ENCODE measurements at places on chromosomes 4 and X. TPM values are rescaled to one million over a fixed set of nuclear protein-coding genes. Genes with fewer than 3 reads are reported as not detected.

The SPANXN4 gene
- polyA plus RNA-seq: not detected

The RPS6KA6 gene
- 0.53 TPM for polyA plus RNA-seq

The RENBP gene
- 1.4 TPM for polyA plus RNA-seq

The UBQLN2 gene
- polyA plus RNA-seq: 5.4 TPM

The CTAG1B gene
- not detected for polyA plus RNA-seq

The UNC5C gene
- polyA plus RNA-seq: 0.04 TPM

The KLB gene
- polyA plus RNA-seq: 0.61 TPM

The ANXA10 gene
- 0.51 TPM for polyA plus RNA-seq

The SMIM31 gene
- not detected for polyA plus RNA-seq

The TLR10 gene
- 0.12 TPM for polyA plus RNA-seq

The ADRA2C gene
- polyA plus RNA-seq: 1.1 TPM

The BTC gene
- 4.2 TPM for polyA plus RNA-seq

The FAM149A gene
- 6.7 TPM for polyA plus RNA-seq

The ASB5 gene
- 2.1 TPM for polyA plus RNA-seq

The ATOH1 gene
- polyA plus RNA-seq: 0.04 TPM

The RAB33A gene
- 0.46 TPM for polyA plus RNA-seq

The RIPPLY1 gene
- polyA plus RNA-seq: not detected

The CHIC1 gene
- 0.75 TPM for polyA plus RNA-seq

The ESX1 gene
- not detected for polyA plus RNA-seq

The FGFR3 gene
- 121 TPM for polyA plus RNA-seq

The EMCN gene
- 3.3 TPM for polyA plus RNA-seq

The RNF150 gene
- polyA plus RNA-seq: 0.41 TPM

Data from esophagus (tissue), 2 donors.